ENCODE measurements at places on chromosomes 5 and 9.

DNA sequence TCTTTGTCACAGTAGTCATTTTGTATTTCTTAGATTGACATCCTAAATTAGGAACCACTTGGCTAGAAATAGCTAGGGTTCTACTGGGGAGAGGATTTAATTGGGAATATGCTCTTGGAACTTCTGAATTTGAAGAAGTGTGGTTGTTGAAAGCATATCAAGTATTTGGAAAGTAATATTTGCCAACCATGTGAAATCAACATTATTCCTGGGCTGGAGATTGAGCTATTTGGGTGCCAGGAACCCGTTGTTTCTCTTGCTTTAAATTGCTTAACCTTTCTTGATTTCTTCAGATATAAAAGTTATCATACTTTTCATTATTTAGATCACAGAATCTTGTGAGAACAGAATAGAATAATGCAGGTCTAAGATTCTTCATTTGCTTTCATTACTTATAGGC lies 178.4 kb upstream of the ELL2 start:
- no peak for DNase-seq

DNA sequence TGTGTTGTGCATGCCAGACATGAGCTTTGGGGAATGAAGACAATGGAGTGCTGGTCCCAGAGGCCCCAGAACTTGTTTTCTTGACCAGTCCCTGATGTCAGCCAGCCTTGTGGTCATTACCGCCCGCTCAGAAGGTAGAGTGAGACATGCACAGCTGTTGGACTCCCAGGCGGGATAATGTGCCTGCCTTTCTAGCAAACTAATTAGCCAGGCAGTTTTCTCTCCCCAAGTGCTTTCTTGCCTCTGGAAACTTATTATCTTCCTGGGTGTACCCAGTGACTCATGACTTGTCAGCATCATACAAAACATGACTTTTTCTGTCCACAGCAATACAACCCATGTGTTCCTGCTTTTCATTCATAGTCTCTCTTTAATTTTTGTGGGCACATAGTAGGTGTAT lies 131.1 kb downstream of the RMI1 start:
- no peak for DNase-seq

GRCh38 chr5:62310426-62311143 lies 4.6 kb downstream of the KIF2A start:
- no peak for DNase-seq

DNA sequence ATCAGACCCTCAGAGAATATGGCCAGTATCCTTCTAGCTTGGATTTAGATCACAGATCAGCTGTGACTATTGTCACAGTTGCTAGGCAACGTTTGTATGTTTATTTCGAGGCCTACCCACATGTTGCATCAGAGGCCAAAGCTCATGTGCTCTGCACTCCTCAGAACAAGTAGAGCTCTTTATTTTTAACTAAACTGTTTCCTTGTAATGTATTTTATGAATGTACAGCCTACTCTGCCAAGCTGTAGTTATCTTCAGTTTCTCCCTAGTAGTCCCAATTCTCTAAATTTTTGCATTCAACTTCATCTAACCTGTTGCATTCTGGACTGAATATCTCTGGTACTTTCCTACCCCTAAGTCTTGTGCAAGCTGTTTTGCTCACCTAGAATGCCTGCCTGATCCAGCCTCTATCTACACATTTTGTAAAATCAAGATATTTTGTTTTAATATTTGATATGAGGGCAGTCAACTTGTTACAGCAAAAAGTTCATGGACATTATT lies 52.8 kb downstream of the CAST start:
- DNase-seq: peak; percentile 28

GRCh38 chr9:30103647-30104394 lies 2280.6 kb upstream of the ACO1 start:
- DNase-seq: no peak

- no peak for DNase-seq
These were observed 30.7 kb upstream of the MYOT start for GRCh38 chr5:137836997-137837396.

- no peak for DNase-seq
These were observed 27.1 kb upstream of the GOLPH3 start for GRCh38 chr5:32201122-32201753.

- DNase-seq: no peak
These were observed 16.3 kb upstream of the MAML1 start for GRCh38 chr5:179716286-179716685.

DNA sequence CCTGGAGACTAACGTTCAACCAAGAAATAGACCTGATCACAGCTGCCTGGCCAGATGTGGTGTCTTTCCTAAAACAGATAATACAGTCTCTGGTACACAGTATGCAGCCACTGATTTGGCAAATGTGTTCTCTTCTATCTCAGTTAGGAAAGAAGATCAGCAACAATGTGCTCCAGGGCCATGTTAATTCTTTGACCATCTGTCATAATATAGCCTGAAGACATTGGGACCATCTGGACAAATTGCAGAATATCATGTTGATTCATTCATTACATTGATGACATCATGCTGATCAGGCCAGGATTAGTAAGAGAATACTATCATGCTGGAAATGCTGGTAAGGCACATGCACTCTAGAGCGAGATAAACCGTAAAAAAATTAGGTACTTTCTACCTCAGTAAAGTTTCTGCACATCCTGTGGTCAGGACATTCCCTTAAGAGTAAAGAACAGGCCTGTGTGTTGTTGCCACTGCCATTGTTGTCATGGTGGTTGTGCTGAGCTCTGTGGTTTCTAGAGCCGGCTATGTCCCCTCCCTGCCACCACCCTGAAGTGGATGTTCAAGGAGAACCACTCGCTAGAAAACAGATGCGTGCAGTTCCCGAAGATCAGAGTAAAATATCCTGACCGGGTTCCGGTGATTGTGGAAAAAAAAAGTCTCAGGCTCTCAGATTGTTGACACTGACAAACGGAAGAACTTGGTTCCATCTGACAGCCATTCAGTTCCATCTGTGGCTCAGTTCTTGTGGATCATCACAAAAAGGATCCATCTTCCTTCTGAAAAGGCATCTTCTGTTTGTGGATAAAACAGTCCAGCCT lies 6.4 kb upstream of the JMY start:
- no peak for DNase-seq

DNA sequence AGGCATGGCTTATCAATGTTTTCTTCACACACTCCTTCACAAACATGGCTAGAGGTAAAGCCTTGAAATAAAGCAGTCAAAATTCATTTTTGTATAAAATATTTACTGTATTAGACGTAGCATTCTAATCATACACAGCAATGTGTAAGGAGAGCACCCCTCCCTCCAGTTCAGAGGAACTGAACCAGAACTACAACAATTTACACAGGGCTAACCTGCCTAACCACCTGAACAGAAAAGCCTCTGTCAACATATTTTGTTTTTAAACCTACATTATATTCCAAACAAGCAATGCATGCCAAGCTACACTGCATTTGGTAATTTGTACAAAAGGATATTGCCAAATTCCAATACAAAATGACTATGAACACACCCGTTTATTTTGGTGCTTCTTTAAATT lies 41.6 kb downstream of the MLLT3 start:
- no peak for DNase-seq

- no peak for DNase-seq
These were observed 674.3 kb downstream of the ACTL7B start for GRCh38 chr9:108181441-108181840.

GRCh38 chr5:1735320-1735970 lies 64.2 kb downstream of the MRPL36 start:
- no peak for DNase-seq

- DNase-seq: no peak
These were observed 449.5 kb downstream of the HINT1 start for GRCh38 chr5:130715541-130715940.

DNA sequence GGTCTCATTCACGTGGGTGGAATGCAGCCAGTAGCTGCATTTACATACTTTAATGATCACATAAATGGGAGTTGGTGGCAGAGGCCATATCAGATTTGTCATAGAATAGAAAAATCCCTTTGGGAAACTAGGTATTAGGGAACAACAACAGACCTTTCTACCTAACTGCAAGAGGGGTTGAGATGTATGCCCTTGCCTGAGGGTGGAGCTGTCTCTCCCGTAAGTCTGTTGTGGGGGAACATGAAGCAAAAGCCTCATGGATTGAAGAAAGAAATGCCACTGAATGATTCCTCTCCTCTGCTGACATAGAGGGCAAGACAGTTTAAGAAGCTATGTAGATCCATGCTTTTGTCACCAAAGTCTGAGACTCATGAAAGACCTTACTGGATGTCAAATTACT lies 461.3 kb downstream of the SPOCK1 start:
- no peak for DNase-seq

DNA sequence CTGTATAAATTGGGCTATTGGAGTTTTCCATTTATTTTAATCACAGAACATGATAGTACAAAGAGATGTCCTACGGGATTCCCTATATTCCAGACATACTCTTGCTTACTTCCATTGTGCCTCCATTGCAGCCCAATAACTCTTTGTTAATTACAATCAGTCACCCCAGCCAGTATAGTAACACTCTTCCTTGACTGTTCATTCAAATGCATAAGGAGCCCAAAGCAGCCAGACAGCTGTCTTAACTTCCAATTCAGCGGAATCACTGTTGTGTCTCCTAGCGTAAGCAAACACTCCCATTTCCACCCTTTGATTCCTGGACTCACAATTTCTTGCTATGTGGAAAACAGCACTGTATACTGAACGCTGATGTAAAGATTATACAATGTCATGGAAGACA lies 942.3 kb downstream of the TAF11L14 start:
- DNase-seq: no peak

DNA sequence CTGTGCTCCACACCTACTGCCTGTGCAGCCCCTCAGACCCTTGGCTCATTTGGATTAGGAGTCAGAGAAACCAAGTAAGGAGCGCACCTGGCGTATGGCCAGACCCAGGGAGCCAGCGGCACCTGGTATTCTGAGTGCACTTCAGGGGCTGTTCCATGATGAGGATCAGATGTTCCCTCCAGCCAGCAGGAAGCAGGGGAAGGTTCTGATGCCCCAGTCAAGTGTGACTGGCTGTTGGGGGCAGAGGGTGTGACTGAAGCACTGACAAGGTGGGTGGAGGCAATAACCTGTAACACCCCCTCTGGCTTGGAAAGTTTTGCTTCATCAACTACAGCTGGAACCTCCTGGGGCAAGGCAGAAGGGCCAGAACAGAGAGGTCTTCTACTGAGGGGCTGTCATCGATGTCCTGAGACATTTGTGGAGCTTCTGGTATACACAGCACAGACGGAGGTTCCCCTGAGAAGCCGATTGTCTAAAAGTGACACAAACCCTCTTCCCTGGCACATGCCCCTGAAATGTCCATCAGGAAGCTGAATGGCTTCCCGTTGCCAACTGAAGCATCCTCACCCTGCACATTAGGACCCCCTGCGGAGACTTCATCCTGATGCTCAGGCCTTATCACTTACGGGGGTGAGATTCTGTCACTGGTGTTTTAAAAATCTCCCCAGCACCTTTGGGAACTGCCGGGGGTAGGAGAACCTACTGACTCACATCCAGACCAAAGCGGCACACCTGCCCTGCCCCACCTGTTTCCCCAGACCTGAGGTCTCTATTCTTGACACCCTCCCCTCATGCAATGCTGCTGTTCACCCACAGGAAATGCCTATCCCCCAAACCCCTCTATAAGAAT lies 21.1 kb downstream of the TRAF1 start:
- peak; percentile 70 for DNase-seq

GRCh38 chr5:113503146-113503545 lies 10.3 kb upstream of the YTHDC2 start:
- no peak for DNase-seq

DNA sequence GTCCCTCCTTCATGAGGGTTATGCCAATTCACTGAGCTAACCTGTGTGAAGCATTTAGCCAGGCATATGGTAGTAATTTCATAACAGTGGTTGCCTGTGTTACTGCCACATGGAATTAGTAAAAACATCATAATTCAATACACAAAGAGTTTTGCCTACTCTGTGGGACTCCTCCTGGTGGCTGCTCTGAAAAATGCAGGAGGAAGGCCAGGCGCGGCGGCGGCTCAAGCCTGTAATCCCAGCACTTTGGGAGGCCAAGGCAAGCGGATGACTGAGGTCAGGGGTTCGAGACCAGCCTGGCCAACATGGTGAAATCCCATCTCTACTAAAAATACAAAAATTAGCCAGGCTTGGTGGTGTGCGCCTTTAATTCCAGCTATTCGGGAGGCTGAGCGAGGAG lies 547.3 kb downstream of the CDK5RAP2 start:
- no peak for DNase-seq

DNA sequence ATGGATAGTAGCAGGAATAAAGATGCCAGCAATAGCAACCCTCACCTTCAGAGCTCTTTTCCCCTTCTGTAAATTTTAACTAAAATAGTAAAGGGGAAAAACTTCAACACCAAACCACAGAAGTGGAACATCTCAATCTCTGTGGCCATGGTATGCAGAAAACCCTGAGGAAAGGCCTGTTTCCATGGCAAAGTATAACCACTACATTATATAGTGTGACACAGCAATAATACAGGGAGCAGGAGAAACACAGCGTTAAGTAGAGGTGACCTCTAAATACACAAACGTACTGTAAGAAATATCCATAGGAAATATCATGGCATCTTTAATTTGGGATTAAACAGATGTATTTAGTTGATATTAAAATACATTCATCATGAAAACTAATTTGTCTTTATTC lies 106.4 kb downstream of the SLC24A2 start:
- no peak for DNase-seq

- DNase-seq: no peak
These were observed 59.4 kb upstream of the EXOC3 start for GRCh38 chr5:383621-384020.
